ENCODE measurements at places on chromosomes 4 and X.
A peak's percentile ranks its signal among the peaks of the same experiment; 100 is the strongest.

GRCh38 chr4:62522273-62522672, 1322.1 kb downstream of the ADGRL3 start:
- DNase-seq, result no peak

GRCh38 chr4:94354474-94354896, 11.8 kb upstream of the HPGDS start:
- DNase-seq, result no peak

DNA sequence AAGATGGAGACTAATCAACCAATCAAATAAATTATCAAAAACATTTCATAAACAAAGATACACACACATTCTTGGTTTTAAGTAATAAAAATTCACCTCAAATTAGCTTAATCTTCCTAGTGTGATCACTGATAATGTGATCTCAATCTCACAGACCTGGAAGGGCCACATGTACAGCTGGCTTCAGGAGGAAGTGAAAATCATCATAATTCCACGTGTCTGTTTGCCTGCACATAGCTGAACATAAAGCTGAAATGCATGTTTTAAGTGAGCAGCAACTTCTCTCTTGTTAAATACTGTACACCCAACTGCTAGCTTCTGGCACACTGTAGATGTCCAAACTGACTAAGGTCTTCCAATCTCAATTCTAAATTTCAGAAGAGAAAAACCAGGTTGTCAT, 53.8 kb downstream of the ARHGAP6 start:
- no peak for DNase-seq

DNA sequence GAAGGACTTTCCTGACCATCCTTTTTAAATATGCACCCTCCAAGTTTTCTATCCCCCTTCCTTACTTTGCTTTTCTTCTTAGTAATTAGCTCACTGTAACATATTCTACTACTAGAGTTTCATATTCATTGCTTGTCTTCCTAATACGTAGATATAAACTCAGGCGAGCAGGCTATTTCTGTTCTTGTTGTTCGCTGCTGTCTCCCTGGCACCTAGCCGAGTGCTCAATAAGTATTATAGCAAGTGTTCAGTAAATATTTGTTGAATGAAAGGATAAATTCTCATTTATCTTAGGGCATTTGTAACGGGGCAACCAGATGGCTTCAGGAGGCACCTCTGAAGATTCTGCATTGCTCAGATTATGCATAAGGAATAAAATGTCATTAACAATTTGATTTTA, 6.8 kb upstream of the RHOH start:
- no peak for DNase-seq

DNA sequence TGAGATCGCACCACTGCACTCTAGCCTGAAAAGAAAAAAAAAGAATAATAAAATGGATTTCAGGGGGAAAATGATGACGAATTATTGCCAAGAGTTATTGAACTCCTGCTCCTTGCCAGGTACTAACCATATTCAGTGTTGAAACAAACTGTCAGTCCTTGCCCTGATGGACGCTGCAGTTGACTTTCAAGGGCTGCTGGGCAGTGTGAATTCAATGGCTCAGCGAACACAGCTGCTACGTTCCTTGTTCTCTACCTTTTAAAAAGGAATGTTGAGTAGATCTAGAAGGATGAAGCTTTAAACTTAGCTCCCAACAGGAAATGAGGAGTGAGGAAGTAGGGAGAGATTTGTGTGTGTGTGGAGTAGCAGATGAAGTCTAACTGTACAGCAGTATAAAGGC, 2.7 kb downstream of the LIMCH1 start:
- DNase-seq, result no peak

DNA sequence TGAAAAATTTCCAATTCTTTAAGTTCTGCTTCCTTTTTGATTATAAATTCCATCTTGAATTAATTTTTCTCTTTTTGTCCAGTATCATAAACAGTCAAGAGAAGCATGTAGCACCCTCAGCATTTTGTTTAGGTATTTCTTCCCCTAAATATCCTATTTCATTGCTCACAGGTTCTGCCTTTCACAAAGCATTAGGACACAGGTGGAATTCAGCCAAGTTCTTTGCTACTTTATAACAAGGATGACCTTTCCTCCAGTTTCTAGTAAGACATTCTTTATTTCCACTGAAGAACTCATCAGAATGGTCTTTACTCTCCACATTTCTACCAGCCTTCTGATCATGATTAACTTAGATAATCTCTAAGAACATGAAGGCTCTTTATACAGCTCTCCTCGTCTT, 7.4 kb downstream of the SLC9B1 start:
- DNase-seq, result peak; percentile 57

DNA sequence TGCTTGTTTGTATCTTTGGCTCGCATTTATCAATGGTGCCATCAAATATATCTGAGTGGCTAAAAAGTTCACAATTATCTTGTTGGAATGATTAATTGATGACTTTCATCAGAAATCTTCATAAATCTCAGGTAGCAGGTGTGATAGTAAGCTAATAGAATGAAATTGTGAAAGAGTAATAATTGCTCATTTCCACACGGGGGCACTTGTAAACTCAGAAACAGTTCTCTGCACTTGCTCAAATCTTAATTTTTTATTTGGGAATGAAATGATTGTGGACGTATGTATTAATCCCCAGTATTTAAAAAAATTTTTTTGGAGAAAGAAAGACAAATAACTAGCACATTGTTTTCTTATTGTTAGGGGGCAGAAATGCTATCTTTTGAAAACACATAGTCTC, 132.8 kb downstream of the DTHD1 start:
- DNase-seq, result no peak

DNA sequence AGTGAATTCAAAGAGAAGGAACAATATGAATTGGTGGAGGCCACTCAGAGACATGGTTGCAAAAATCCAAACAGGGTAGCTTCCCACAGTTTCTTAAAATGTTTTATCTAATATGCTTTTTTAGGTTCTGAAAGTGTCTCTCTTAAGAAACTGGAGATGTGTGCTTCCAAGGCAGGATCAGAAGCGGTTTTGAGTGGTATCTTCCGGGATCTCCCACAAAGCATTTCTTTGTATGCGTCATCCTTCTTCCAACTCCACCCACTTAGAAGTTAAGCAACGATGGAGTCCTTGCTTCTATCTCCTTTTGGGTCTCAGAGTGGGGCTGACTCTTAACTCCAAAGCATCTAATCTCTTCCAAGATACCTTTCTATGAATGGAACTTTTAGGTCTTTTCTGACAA, 196.7 kb downstream of the MID1 start:
- DNase-seq, result no peak

Data from fibroblast of skin of right quadriceps (primary cell).